Breast epithelium (tissue), 4 donors: ENCODE measurements at places on chromosomes 5 and 9. TPM values are rescaled to one million over a fixed set of nuclear protein-coding genes. Genes with fewer than 3 reads are reported as not detected.

The GPR151 gene
- not detected for total RNA-seq

The PPP2R2B gene
- total RNA-seq, result 1.6 TPM

The CD74 gene
- 392 TPM for total RNA-seq

The IFNA2 gene
- not detected for total RNA-seq

The TERT gene
- under 0.01 TPM for total RNA-seq

The CFAP90 gene
- 0.48 TPM for total RNA-seq

The RNF20 gene
- 29.9 TPM for total RNA-seq

The FLT4 gene
- total RNA-seq, result 4.3 TPM

The SPAAR gene
- total RNA-seq, result 13.4 TPM

The TAS2R1 gene
- total RNA-seq, result not detected

The EIF4E1B gene
- not detected for total RNA-seq
